Left colon (tissue), 2 donors: ENCODE measurements at places on chromosomes 6 and 20. TPM values are rescaled to one million over a fixed set of nuclear protein-coding genes. Genes with fewer than 3 reads are reported as not detected.

POM121L2 gene
- total RNA-seq: 0.11 TPM

FOXA2 gene
- total RNA-seq: 37.0 TPM

SPO11 gene
- total RNA-seq: not detected

KCNS1 gene
- total RNA-seq: not detected

SNRPB2 gene
- 33.3 TPM for total RNA-seq

DST gene
- total RNA-seq: 332 TPM

RPP21 gene
- total RNA-seq: 44.7 TPM

- DNase-seq: no peak
Observed at GRCh38 chr20:23490817-23491216, at the start of gene CST8. TSS of gene CST8 (plus strand) at chr20:23491117. CDS start at chr20:23491668, 551 bp downstream.

GRCh38 chr6:155069543-155069942 lies 74.4 kb downstream of the TIAM2 start:
- no peak for DNase-seq

DNA sequence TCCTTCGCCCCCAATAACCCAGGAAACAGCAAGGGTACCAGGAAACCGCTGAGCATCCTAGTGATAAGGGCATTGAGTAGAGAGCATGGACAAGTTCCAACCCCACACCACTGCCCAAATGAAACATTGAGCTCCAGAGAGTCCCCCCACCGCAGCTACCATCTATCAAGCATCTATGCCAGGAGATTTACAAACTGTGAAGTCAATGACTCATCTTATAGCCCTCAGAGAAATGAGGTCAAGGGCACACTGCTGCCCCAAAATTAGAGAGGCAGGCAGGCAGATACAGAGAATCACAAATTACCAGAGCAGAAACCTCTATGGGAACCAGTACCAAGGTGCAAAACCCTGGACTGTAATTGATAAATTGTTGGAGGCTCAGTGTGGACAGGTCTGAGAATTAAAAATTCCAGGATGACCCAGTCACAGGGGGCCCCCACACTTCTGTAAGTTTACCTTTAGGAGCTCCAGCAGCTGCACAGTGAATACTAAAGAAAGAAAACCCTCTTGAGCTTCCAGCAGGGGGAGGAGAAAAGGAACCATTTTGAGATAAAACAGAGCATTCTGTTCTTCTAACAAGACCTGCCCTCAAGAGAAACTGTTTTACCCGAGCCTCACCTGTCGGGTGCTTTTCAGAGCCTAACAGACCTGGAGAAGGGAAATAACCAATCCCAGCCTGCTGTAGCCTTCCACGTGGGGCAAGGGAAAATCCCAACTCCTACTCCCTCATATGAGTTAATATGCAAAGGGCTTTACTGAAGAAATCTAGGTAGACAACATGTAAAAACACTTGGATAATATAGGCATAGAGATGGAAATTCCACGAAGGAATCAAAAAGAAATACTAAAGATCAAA lies 118.0 kb upstream of the ARID1B start:
- DNase-seq: no peak

GRCh38 chr20:8505476-8506200 lies 373.6 kb downstream of the PLCB1 start:
- no peak for DNase-seq

GRCh38 chr20:4957939-4958362 lies 43.4 kb downstream of the SLC23A2 start:
- no peak for DNase-seq

GRCh38 chr20:47631078-47631477 lies 129.4 kb downstream of the NCOA3 start:
- DNase-seq: no peak

GRCh38 chr6:14035071-14035847 lies 82.3 kb upstream of the CD83 start:
- DNase-seq: no peak

- peak; percentile 51 for DNase-seq
Observed at GRCh38 chr20:62362991-62363919, 3.9 kb downstream of the LAMA5 start.

DNA sequence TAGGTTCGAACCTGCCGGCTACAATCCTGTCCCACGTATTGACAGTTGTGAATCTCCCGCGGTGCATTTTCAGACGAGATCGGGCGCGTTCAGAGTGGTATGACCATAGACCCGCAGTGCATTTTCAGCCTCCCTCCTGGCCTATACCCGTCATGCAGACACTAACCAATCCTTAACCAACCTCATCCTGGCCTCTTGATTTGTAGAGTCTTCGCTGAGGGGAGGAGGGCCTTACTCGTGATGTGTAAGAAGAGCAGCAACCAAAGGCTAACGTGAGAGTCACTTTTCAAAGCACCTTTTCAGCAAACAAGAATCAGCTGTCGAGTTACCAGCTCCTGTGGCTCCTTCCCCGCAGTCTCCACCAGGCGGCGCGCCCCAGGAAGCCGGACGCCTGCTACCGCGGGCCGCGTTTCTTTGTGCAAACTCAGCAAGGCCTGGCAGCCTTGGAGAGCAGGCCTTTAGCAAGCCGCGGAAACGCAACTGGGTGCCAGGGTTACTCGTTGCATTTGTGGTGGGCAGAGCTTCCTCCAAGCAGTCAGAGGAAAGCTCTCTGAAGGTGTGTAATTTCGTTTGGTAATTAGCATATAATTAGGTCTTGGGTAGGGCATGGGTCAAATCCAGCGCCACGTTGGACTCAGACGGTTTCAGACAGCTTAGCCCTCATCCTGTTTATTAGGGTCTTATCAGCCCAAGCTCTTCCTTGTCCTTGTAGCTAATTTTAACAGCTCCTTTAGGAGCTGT lies 139.8 kb downstream of the OR2B2 start:
- DNase-seq: peak; percentile 94

GRCh38 chr6:101909366-101909765 lies 515.9 kb downstream of the GRIK2 start:
- DNase-seq: no peak

DNA sequence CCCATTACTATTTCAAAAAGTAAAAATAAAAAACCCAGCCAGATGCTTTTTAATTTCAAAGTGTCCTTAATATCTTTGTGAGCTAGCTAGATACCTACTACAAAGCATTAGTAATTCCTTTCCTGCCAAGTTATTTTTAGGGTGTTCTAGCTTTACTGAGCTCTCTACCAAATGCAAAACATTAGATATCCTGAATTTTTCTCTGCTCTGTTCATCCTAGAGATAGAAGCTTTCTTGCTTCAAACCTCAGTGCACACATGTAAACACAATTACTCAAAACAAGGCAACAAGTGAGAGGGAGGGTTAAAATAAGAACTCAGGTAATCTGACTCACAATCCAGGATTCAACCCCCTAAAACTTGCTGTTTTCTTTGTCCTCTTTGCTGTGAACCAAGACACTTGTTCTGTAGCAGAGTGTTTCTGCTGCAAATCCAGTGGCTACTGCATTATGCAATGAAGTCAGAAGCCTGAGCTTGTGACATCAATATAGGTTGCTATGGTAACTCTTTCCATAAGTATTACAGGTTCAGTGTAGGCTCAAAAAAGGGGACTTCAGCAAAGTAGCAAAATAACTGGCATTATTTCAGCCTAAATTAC lies 72.6 kb upstream of the STXBP5 start:
- DNase-seq: no peak

DNA sequence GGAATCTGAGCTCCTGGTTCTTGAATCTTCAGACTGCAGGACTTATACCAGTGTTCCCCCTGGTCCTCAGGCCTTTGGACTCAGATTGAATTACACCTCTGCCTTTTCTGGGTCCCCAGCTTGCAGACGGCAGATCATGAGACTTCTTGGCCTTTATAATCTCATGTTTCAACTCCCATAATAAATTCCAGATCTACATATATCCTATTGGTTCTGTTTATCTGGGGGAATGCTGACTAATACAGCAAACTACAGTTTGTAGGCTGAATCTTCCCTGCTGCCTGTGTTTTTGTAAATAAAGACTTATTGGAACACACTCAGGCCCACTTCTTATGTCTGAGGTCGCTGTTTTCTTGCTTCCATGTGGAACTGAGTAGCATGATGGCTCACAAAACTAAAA lies 184.7 kb downstream of the HDGFL1 start:
- no peak for DNase-seq

DNA sequence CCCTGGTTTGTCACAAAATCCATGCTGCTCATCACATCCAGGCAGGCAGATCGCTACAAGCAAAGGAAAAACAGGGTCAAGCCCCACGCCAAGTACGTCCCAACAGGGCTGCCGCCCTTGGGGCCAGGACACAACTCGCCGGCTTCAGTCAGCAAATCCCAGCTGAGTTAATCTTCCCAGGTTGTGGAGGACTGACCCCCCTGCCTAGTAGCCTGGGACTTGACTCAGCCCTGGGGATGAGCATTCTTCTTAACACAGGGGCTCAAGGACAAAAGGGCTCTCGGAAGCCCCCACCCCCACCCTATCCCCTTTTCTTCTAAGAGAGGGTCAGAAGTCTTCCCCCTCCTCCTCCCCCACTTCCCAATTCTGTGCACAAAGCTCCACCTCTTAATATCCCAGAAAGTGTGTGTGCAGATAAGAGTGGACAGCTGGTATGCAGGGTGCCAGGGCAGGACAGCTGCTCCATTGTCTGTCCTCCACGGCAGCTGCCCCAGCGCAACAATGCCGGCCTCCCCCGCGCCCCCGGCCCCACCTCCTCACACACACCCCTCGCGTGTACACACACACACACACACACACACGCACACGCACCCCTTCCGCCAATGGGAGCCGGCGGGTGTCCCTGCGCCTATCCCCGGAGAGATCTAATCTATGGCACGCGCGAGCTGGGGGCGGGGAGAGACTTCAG lies 4.5 kb downstream of the DLL1 start:
- no peak for DNase-seq

DNA sequence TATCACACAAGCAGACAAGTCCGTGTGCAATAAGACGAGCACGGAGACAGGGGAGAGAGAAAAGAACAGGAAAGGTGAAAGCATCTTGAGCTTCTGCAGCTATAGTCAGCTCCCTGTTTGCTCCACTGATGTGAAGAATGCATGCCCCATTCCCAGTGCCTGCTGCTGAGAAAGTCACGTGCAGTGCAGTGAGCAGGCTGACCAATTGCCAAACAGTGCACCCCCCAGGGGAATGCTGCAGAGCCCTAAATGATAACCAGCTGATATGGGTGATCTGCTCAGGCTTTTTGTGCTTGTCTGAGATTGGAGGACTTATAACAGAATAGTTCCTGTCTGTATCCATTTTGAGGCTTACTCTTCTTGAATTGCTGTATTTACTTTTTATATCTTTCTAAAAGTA lies 121.5 kb downstream of the PACRG start:
- DNase-seq: no peak

DNA sequence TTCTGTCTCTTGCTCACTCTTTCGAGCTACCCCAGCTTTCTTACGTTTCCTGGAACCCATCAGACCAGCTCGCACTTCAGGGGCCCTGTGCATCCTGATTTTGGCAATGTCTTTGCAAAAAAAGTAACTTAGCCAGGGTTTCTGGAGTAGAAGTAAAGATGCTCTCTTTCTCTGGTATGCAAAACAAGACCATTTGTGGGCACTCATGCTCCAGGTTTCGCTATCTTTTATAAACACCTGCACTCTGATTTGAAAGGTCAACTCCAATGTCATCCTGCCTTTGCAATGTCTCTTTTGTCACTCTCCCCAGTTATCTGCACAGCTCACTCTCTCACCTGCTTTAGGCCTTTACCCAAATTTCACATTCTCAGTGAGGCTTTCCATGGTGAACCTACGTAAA lies 869.1 kb downstream of the QKI start:
- no peak for DNase-seq

DNA sequence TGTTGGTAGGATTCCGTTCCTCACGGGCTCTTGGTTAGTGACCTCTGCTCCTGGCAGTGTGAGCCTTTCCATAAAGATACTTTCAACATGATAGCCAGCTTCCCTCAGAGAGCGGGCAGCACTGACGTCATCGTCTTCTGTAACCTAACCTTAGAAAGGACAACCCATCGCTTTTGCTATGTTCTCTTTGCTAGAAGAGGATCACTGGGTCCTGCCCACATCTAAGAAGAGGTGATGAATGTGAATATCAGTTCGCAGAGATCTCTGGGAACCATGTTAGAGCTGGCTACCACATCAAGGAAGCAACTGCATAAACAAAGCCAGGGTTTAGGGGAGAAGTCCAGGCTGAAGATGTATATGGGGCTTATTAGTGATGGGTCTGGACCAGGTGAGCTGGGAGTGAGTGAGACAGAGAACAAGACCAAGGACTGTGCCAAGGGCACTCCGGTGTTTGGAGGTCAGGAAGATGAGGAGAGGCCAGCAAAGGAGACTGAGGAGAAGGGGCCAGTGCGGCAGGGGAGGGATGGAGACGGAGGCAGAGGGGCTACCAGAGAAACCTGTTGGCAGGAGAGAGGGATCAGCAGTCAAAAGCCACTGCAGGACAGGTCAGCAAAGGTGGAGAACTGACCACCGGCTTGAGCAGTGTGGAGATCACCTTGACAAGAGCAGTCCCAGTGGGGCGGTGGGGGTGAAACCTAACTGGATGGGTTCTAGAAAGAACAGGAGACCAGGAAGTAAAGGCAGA lies 39.7 kb downstream of the PIM1 start:
- DNase-seq: no peak

DNA sequence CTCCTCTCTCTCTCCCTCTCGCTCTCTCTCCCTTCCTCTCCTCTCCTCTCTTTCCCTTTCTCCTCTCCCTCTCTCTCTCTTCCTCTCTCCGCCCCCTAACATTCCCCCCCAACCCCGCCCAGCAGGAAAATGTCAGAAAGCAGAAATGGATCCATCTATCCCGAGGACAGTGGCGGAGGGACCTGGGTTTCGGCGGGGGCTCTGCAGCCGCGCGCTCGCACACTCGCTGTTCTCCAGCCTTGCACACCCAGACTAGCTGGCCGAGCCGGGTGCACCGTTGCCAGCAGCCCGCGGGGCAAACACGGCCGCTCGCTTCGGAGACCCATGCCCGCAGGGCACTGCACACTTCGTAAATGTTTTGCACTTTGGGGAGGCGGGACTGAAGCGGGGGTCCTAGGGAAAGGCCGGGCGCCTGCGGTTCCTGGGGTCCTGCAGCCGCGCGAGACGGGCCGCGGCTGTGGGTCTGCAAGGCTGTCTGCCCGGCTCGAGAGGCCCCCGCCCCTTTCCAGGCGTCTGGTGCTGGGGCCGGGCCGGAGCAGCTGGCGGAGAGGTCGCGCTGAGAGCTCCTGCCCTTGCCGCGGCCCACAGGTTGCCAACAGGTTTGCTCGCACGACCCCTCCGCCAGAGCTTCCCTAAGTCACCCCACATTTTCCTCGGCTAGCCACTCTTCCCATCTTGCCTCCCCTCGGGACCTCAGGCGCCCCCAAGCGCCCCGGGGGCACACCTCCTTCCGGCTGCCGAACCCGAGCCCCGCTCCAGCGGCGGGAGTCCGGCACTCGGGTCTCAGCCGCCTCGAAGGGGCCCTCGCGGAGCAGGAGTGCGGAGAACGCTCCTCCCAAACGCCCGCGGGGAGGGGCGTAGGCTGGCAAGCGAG lies 818 bp upstream of the MDGA1 start:
- DNase-seq: peak; percentile 40

GRCh38 chr20:44715499-44716308 lies 535 bp downstream of the CCN5 start:
- DNase-seq: no peak
